Central memory CD4-positive, alpha-beta T cell (primary cell): ENCODE measurements at places on chromosomes 5 and 9.

DNA sequence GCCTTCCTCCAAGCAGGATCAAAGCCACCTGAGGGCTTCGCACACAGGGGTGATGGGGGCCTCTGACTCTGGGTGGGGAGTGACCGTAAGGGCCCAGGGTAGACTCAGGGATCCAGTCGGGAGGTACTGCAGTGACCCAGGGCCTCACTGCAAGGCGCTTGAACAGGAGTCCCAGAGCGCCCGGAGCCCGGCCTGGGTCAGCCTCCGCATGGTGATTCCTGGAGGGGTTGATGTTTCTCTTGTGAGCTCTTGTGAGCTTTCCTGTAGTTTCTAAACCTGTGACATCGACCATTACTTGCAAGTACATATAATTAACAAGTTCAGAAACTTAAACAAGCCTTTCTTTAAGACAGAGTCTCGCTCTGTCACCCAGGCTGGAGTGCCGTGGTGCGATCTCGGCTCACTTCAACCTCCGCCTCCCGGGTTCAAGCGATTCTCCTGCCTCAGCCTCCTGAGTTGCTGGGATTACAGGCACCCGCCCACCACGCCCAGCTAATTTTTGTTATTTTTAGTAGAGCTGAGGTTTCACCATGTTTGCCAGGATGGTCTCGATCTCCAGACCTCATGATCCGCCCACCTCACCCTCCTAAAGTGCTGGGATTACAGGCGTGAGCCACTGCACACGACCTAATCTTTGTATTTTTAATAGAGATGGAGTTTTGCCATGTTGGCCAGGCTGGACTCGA, 19.8 kb downstream of the PTGES start:
- no peak for DNase-seq

GRCh38 chr5:39518516-39518915, 93.7 kb upstream of the DAB2 start:
- DNase-seq, result no peak

DNA sequence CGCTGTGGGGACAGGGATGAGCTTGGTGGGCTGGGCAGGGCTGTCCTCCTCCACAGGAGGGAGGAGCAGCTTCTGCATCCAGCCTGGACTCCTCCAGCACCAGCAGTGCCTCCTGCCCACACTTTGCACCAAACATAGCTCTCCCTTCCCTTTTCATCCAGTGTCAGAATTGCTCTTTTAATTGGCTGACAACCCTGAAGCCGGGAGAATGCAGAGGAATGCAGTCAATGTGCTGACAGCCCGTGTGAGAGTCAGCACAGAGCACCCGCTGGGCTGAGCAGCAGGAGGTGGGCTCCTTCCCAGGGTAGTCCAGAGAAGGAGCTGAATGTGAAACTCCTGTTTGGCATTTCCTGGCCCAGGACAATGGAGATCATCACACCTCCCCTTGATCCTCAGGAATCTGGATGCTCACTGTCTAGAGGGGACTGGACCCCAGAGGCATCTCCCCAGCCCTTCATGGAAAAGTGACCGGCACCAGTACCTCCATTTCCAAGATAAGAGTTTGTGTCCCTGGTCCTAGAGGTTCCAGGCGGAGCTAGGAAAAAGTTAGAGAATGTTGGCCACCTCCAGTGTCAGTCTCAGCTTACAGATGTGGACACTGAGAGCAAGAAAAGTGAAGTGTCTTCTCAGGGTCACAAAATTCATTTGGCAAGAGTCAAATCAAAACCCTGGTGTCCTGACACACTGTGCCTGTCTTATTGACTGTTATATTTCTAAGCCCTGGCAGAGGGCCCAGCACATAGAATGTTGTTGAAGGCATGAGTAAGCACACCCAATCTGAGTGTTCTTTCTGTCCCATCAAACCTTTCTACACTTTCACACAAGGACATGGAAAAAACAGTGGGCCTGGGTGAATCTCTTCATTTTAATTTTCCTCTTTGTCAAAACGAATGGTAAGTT, 202.1 kb downstream of the SNX18 start:
- DNase-seq, result no peak

DNA sequence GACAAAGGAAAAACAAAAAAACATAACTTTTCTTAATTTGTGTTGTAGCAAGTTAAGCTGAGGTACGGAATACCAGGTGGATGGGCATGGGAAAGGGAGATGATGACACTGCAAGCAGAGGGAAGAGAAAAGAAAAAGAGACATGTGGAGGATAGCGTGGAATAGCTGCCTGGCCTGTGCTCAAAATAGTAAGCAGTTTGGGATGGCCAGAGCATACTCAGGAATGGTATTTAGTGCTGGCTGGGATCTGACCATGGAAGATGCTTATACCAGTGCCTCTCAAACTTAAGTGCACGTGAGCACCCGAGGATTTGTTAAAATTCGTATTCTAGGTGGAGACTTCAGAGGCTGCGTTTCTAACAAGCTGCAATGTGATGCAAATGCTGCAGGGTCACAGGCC, 41.3 kb downstream of the LNPEP start:
- DNase-seq, result no peak

GRCh38 chr5:147822686-147823491, 8.6 kb downstream of the SPINK1 start:
- peak; percentile 4 for DNase-seq

DNA sequence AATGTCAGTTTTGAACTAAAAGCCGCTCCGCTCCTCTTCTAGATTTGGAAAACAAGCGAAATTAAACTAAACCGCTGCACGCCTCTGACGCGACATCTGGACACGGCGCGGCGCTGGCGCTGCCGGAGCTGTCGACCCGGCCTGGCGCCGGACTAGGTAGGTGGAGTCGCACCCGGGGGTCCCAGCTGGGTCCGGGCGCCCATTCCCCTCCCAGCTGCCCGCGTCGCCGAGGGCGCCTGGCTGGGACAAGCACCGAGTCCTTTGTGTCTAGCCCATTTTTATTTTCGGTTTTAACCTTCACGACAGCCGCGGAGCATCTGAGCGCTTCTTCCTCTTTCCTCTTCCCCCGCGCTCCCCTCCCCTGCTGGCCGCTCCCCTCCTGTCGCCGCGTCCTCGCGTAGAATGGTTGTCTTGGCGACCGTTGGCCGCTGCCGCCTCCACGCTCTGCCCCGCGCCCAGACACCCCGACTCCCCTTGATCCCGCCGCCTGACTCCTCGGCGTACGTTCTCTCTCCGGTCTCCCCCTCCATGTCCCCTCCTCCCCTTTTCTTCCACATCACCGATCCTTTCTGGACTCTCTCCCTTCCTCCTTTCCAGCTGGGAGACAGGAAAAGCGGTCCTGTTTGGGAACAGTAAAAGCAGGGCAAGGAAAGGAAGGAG, 545 bp downstream of the CDKN2B-AS1 start:
- DNase-seq, result peak; percentile 85

DNA sequence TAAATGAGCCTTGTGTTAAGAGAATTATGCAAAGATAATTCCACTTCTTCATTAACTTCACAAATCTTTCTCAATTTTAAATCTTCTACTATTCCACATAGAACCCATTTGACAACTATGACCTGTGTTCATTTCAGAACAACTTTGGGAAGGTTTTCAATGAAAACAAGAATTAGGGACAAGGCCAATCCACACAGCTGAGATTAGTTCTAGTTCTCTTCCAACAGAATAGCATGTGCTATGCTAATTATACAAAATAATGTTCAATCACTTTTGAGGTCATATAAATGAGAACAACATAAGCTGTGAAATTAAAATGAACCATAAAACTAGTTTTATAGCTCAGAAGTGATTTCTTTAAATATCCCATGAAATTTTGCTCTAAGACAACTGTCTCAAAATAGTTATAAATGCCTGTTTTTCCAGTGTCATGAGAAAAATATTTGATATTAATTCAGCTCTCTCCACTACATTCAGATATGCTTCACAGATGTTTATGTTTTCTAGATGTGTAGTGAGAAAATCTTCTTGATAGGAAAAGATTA, 7.2 kb upstream of the LHFPL2 start:
- no peak for DNase-seq

- no peak for DNase-seq
Measured at GRCh38 chr9:113222482-113222841, 1.1 kb downstream of the SLC31A1 start.

- no peak for DNase-seq
Measured at GRCh38 chr5:133658327-133658726, 46.0 kb upstream of the FSTL4 start.

DNA sequence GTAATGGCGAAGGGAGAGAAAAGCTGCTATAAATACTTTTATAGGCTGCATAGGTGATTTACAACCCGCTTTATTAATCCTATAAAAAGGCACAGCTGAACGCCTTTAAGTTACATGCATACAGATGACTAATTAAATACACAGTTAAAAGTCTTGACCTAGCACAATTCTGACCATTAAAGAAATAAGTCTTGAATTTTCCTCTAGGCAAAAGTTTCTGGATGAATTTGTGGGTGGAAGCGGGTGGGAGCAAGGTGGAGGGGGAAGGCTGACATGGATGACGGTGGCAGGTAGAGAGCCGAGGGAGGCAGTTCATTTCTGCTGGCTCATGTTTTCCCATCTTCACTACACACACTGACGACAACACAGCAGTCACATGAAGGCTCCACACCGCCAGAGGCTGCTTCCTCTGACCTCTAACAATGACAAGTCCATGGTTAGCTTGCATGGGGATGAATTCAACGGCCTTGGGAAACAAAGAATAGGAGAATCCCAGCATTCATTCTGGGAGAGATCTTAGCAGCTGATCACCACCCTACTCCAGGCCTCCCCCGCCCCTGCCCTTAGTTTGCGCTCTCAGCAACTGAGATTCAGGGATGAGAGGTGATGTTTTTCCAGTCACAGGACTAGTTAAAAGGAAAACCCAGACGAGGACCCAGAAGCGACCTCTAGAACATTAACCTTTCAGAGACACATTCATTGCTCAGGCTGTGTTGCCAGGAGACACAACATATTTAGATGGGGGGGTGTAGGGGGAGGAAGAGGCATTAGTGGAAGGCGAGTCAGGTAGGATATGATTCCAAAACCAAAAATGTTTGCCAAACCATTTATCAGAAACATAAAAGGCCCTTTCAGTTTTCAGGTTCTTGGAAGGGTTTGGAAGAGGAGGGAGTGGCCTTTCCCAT, 329.3 kb downstream of the PIK3R1 start:
- DNase-seq, result no peak

DNA sequence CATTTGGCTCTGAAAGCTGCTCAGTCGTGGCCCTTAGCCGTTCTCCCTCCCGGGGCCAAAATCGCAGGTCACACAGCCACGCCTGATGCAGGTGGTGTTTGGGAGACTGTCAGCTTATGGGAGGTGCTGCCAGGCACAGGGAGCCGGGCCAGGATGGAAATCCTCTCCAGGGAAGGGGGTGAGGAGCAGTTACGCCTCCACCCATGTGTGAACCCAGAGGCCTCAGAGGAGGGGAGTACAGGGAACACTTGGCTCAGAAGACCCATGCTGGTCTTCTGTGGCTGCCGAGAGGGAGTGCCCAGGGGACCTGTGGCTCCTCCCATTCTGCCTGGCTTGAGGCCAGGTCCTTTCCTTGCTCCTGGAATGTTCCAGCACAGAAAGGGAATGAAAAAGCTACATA, 3.6 kb upstream of the OLFM1 start:
- DNase-seq, result no peak

- DNase-seq, result no peak
Measured at GRCh38 chr5:180411948-180412347, 58.8 kb upstream of the GFPT2 start.

DNA sequence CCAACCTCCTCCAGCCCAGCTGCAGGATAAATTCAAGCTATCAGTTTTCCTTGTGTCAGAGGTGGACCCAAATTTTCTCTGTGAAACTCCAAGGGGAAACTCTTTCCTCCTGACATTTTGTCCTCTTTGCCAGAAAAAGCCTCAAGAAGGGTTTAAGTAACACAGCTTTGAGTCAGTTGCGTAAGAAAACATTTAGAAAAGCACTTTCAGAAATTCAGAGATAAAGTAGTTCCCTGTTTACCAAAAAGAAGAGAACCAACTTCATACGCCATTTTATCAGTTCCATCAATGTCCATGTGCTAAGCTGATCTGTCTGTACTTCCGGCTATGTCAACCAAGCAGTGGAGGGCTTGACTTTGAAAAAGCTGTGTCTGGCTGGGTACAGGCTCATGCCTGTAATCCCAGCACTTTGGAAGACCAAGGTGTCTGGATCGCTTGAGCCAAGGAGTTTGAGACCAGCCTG, 19.9 kb upstream of the SUSD1 start:
- DNase-seq, result no peak

GRCh38 chr5:105817914-105818313, 1852.8 kb downstream of the EFNA5 start:
- no peak for DNase-seq

- no peak for DNase-seq
Measured at GRCh38 chr5:10801931-10802666, 41.1 kb upstream of the DAP start.
